ENCODE measurements at places on chromosomes 7 and 10. TPM values are rescaled to one million over a fixed set of nuclear protein-coding genes. Genes with fewer than 3 reads are reported as not detected.

IFIT1 gene
- polyA plus RNA-seq: 40.9 TPM

ZNF273 gene
- polyA plus RNA-seq: 1.7 TPM

CLIP2 gene
- 5.8 TPM for polyA plus RNA-seq

PCLO gene
- polyA plus RNA-seq: 4.0 TPM

COL17A1 gene
- polyA plus RNA-seq: 0.58 TPM

XRCC2 gene
- polyA plus RNA-seq: 0.22 TPM

DENND2A gene
- 6.5 TPM for polyA plus RNA-seq

ECHDC3 gene
- 132 TPM for polyA plus RNA-seq

GLI3 gene
- 0.92 TPM for polyA plus RNA-seq

HOXA7 gene
- polyA plus RNA-seq: 23.8 TPM

SOSTDC1 gene
- polyA plus RNA-seq: 13.3 TPM

LIPF gene
- not detected for polyA plus RNA-seq

SPDYE16 gene
- polyA plus RNA-seq: not detected

LDB3 gene
- polyA plus RNA-seq: 3.3 TPM

ICA1 gene
- 24.2 TPM for polyA plus RNA-seq

CALHM3 gene
- polyA plus RNA-seq: not detected

CALML3 gene
- polyA plus RNA-seq: 15.9 TPM

CHST15 gene
- 2.8 TPM for polyA plus RNA-seq

PAPOLB gene
- polyA plus RNA-seq: not detected

OPN1SW gene
- polyA plus RNA-seq: not detected

MKX gene
- not detected for polyA plus RNA-seq

LRIT1 gene
- polyA plus RNA-seq: not detected

TMEM236 gene
- 0.09 TPM for polyA plus RNA-seq

HIF1AN gene
- polyA plus RNA-seq: 10.9 TPM

WDFY4 gene
- polyA plus RNA-seq: 1.7 TPM

IFIT3 gene
- 14.7 TPM for polyA plus RNA-seq

HOXA2 gene
- 1.3 TPM for polyA plus RNA-seq

EXOC6 gene
- 9.5 TPM for polyA plus RNA-seq
